Mucosa of descending colon (tissue), 3 donors: ENCODE measurements at places on chromosomes 5 and 9. TPM values are rescaled to one million over a fixed set of nuclear protein-coding genes. Genes with fewer than 3 reads are reported as not detected.

The PCDHGA9 gene
- total RNA-seq: 6.7 TPM

DNA sequence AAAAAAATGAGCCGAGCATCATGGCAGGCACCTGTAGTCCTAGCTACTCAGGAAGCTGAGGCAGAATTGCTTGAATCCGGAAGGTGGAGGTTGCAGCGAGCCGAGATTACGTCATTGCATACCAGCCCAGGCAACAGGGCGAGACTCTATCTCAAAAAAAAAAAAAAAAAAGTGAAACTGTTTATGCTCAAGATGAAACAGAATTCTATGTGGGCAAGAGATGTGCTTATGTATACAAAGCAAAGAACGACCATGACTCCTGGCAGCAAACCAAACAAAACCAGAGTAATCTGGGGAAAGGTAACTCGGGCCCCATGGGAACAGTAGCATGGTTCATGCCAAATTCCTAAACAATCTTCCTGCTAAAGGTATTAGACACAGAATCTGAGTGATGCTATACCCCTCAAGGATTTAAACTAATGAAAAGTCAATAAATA is 32.6 kb upstream of the PLAC8L1 start:
- DNase-seq: peak; percentile 55

GRCh38 chr5:58002323-58002722 is 457.6 kb downstream of the PLK2 start:
- no peak for DNase-seq

DNA sequence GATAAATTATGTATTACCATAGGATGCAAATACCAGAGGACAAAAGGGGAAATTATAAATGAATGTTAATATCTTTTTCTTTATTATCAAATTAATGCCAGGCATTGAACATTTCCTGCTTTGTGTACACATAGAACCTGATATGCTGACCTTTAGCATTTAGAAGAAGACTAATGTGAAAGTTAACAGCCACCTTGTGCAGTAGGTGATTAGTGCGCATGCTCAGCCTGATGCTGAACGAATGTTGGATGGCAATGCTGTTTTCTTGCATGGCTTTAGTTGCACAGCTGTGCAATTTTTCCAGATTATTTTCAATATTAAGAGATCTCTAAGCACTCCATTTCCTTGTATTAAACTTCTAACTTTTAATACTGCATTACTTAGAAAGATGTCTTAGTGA is 45.5 kb downstream of the CCNH start:
- no peak for DNase-seq

DNA sequence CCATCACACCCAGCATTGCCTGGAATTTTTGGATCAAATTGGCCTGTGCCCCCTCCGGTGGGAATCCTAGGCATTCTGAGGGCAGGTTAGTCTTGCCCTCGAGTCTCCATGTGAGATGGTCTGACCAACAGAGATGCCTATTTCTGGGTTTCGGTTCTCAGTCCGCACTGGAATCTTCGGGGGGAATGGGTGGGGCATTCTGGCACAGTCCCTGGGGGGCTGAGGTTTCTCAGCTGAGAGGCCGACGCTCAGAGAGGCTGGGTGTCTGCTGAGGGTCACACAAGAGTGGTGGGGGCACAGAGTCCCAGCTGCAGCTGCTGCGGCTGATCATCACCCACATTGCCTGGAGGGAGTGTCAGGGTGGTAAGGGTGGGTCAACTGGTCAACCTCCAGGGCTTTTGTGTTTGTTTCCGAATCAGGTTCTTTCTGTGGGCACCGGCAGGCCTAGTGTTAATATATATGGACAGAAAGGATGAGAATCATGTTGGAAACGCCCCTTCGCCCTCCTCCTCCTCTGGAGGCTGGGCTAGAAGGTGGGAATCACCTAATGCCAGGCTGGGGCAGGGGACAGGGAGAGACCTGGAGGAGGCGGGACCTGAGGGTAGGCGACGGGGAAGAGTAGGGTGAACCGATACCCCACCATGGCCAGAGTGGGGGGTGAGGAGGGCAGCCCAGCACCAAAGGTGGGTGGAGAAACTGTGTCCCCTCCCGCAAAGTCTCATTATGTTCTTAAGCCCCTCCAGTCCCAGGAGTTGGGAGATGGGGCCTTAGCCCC is 149.5 kb upstream of the PHYKPL start:
- no peak for DNase-seq

DNA sequence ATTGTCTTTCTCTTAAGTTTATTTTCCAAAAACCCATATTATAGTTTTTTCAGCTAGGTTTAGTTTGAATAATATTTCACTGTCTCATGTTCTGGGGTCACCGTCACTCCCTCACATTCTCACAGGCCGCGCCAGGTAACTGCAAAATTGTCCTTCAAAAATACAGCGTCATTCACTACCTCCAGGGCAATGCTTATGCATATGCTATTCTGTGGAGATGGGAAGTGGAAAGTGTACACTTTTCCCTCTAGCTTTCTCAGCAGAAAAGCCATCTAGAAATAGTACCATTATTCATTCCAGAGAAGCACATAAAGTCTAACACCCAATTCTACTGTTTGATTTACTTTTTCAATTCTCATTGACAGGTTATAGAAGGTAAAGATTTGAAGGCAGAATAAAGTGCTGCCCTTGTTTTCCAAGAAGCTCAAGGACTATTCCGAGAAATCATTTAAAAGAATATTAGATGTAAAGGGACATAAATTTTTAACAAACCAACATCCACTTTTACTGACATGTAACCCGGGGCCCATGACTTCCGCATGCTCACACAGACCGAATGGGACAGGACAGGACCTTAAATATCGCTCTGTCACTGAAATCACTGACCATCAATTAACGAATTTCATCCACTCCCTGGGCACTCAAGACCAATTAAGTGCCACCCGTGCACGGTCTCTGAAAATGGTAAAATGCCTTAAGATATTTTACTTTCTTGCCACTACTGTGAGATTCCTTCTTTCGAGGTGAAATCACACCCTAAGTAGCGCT is 720 bp downstream of the NUDT12 start:
- no peak for DNase-seq

DNA sequence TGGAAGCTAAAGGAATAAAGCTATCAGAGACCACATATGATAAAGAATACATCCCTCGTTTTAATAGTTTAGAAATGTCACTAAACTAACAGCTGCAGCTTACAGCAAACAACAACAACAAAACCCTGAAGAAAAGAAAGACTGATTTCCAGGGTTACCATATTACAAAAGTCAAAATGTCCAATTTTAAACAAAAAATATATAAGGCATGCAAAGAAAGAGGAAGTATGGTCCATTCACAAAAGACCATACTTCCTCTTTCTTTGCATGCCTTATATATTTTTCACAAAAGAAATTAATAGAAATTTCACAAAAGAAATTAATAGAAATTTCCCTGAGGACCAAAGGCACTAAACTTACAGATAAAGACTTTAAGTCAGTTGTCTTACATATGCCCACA is 354.2 kb downstream of the ARL15 start:
- DNase-seq: no peak
